ENCODE measurements at places on chromosomes 4 and X.

DNA sequence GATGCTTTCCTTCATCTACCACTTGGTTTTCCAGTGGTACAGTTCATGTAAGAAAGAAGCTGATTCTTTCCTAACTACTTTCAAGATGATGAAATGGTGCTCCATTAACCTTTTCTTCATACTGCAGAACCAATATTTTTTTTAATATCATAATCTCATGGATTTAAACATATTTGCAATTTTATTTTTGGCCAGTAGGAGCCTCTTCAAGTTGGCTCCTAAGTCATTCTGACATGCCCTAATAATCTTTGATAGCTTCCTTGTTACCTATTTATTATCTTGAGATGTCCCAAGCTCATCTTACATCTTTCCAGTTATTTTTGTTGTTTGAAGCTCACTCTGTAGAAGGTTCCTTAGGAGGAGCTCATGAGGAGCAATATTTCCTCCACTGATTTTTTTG lies 170.2 kb downstream of the APBB2 start:
- no peak for DNase-seq

GRCh38 chr4:59455751-59456150 lies 1744.4 kb upstream of the ADGRL3 start:
- no peak for DNase-seq

- DNase-seq: no peak
These were observed 61.7 kb downstream of the HADH start for GRCh38 chr4:108051343-108051742.

DNA sequence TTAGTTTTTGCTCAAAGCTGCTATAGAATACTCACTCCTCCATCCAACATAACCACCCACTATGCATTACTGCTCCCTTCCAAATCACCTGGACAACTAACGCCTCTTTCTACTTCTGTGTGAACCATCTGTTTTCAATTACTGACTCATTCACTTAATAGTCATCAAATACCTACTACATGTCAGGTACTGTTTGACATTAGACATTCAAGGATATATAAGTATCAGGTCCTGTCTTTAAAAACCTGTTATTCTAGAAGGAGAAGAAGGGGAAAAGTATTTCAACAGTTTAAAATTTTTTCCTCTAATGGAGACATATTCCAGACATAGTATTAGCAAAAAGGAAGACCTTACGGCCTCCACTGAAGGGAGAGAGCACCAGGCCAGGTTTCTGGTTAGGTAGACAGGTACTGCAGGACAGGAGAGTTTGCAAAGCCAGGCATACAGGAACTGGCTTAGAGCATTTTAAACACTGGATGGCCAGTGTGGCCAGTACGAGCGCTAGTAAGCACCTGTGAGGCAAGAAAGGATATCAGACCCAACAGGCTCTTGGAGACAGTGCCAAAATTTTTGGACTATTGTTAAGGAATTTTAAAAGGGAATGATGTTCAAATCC lies 39.0 kb downstream of the SH3RF1 start:
- DNase-seq: no peak

DNA sequence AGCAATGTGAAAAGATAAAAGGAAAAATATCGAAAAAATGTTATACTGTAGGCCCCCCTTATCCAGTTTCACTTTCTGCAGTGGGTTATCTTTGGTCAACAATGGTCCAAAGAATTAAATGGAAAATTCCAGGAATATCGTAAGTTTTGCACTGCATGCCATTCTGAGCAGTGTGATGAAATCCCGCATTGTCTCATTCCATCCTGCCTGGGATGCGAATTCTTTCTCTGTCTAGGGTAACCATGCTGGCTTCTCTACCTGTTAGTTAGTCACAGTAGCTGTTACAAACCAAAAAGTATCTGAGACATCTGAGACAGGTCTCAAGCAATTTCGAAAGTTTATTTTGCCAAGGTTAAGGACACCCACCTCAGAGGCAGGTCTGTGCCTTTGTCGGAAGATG lies 170.3 kb downstream of the COX18 start:
- DNase-seq: no peak

- no peak for DNase-seq
These were observed 52.3 kb upstream of the PDK3 start for GRCh38 chrX:24412637-24413363.

- peak; percentile 45 for DNase-seq
These were observed 13.9 kb downstream of the TCEANC start for GRCh38 chrX:13666836-13667235.

GRCh38 chr4:74890341-74890740 lies 42.6 kb upstream of the PARM1 start:
- DNase-seq: no peak

DNA sequence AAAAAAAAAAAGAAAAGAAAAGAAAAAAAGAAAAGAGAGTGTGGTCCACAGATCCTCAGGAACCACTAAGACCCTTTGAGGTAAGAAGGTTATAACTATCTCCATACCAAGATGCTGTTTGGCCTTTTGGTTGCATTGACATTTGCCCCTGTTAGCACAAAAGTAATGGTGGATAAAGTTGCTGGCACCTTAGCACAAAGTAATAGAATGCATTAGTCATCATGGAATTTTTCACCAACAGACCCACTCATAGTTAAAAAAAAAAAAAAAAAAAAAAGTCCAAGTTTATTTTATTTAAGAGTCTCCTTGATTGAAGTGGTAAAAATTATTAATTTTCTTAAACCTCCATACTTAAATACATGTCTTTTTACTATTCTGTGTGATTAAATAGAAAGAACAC lies 78.4 kb upstream of the RBPJ start:
- DNase-seq: no peak

DNA sequence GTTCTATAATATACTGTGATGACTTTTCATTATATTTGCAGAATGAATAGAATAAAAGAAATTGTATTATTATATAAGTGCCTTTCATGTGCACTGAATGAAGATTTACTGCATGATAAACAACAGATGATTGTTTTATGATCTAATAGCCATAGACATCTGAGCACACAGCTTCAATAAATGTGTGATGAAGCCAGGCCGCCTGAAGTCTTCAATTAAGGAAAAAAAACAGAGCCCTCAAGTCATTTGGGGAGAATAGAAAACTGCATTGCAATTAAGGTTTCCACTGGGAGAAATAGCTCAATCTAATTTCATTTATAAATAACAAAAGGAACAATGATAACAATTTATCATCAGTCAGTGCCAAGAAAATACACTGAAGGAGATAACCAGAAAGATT lies 955.2 kb downstream of the FSTL5 start:
- no peak for DNase-seq

GRCh38 chr4:139163806-139164206 lies 13.2 kb downstream of the ELF2 start:
- DNase-seq: no peak

DNA sequence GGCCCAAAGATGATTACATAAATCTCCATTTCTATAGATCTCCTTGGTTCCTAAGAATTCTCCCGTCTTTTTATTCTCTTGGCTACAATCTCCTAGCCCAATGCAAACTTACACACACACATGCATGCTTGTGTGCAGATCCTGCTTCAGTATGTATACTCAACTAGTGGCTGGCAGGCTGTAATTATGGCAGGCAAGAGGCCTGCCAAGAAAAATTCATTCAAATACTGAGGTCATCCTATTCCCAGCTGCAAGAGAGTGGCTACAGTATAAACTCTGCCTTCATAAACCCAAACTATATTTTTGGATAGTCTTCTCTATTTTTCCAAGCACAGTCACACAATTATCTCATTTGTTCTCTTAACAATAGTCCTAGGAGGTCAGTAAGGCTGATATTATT lies 95.2 kb downstream of the SHROOM4 start:
- no peak for DNase-seq

DNA sequence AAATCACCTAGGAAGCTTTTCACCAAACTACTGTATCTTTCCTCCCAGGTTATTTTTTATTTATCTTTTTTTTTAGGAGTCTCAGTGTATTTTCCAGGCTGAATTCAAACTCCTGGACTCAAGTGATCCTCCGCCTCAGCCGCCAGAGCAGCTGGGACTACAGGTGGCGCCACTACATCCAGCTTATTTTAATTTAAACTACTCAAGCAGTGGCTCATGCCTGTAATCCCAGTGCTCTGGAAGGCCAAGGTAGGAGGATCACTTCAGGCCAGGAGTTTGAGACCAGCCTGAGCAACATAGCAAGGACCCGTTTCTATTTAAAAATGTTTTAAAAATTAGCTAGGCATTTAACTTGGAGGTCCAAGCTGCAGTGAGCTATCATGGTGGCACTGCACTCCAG lies 37.8 kb downstream of the LEF1 start:
- no peak for DNase-seq

- no peak for DNase-seq
These were observed 217.3 kb upstream of the TAPT1 start for GRCh38 chr4:16443504-16444088.

GRCh38 chr4:151792530-151792929 lies 31.7 kb upstream of the GATB start:
- DNase-seq: no peak

GRCh38 chrX:19904778-19905367 lies 17.5 kb upstream of the SH3KBP1 start:
- no peak for DNase-seq

DNA sequence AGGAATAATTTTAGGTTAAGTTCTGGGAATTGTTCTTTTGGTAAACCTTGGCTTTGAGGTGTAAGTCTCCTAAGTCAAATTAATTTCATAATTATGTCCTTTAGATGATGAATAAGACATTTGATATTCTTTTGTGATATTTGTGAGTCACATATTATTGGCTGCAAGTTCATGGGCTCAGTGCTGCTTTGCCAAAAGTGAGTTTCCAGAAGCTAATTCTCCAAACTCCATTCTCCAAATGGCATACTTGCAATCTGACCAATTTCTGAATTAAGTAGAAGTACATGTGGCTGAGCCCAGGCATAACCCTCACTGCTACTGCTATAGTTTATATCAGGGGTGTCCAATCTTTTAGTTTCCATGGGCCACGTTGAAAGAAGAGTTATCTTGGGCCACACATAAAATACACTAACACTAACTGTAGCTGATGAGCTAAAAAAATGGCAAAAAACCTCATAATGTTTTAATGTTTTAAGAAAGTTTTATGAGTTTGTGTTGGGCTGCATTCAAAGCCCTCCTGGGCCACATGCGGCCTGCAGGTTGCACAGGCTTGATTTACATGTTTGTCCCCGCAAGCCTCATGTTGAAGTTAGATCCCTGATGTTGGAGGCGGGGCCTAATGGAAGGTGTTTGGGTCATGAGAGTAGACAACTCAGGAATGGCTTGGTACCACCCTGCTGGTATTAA lies 196.1 kb downstream of the ZNF330 start:
- no peak for DNase-seq

DNA sequence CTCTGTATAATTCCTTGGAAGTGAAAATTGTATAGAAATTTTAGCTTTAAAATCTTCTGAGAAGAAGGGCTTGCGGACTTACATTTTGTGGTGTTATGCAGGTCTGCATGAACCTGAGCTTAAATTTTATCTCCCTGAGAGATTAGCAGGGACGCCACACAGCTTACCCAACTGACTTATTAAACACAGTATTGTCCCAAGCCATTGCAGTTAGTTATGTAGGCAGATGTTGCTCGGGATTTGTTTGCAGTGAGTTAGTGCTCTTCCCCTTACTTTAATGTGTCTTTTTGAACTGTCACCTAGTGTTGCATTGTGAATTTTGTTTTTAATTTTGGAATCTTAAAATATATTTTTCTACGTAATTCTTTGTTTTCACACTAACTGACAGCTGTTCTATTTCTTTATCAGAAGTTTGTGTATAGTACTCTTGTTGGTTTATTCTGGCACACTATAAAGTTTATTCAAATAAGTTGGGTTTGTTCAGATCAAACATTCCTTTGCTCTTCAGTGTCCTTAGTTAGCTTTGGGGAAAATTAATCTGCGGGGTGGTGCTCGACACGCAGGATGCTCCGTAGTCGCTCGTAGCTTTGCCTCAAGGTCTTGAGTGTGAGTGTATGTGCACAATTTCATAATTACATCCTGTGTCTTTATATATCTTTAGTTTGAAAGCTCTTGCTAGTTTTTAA lies 145.4 kb downstream of the STIM2 start:
- no peak for DNase-seq

- DNase-seq: peak; percentile 82
These were observed 6.6 kb upstream of the HNRNPD start for GRCh38 chr4:82380344-82380743.

DNA sequence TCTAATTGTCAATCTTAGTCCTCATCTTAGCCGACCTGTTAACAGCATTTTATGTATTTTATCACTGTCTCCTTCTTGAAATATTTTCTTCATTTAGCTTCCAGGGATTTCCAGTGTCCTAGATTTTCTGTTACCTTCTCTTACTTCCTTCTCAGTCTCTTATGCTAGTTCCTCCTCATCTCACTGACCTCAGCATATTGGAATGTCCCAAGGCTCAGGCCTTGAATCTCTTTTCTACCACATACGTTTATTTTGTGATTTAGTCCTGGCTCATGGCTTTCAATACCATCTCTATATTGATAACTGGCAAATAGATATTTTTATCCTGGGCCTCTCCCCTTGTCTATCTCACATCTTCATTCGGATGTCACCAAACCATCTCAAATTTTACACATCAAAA lies 61.1 kb downstream of the IQCM start:
- DNase-seq: no peak

DNA sequence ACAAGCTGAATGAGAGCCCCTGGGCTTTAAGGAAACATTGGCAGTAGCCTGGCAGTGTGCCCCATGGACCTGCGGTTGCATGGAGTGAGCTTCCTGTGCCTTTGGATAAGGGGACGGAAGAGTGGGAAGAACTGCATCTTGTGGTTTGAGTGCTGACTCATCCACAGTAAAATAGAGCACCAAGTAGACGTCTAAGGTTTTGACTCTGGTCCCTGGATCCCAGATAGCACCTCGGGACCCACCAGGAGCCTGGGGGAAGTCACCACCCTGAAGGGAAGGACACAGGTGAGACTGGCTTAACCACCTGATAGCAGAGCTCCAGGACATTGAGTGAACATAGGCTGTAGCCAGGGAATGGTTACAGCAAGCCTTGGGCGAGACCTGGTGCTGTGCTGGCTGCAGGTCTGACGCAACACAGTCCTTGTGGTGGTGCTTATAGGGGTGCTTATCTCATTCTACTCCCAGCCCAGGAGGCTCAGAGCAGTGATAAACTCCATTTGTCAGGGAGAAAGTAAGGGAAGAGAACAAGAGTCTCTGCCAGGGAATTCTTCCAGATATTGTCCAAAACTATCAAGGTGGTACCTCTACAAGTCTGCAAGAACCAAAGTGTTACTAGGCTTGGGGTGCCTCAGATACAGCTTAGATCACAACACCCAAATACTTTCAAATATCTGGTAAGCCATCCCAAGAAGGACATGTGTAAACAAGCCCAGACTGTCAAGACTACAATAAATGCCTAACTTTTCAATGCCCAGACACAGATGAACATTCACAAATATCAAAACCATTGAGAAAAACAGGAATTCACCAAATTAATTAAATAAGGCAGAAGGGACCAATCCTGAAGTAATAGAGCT lies 123.6 kb upstream of the TET2 start:
- no peak for DNase-seq

- no peak for DNase-seq
These were observed 32.5 kb upstream of the AP1AR start for GRCh38 chr4:112199041-112199440.

All from left ventricle myocardium superior (tissue), 1 donor.